Mesothelial cell of epicardium (in vitro differentiated cells): ENCODE measurements at places on chromosomes 16 and 17. TPM values are rescaled to one million over a fixed set of nuclear protein-coding genes. Genes with fewer than 3 reads are reported as not detected.

- no peaks in the 10 kb centered on the region for H3K4me1 ChIP-seq
- no peak overlapping the region for H3K27ac ChIP-seq
- no peak for DNase-seq
- H3K4me3 ChIP-seq, result no peak overlapping the region
- no peaks in the 10 kb centered on the region for H3K27me3 ChIP-seq
Measured at GRCh38 chr17:32689348-32689747, 187.6 kb downstream of the MYO1D start.

DNA sequence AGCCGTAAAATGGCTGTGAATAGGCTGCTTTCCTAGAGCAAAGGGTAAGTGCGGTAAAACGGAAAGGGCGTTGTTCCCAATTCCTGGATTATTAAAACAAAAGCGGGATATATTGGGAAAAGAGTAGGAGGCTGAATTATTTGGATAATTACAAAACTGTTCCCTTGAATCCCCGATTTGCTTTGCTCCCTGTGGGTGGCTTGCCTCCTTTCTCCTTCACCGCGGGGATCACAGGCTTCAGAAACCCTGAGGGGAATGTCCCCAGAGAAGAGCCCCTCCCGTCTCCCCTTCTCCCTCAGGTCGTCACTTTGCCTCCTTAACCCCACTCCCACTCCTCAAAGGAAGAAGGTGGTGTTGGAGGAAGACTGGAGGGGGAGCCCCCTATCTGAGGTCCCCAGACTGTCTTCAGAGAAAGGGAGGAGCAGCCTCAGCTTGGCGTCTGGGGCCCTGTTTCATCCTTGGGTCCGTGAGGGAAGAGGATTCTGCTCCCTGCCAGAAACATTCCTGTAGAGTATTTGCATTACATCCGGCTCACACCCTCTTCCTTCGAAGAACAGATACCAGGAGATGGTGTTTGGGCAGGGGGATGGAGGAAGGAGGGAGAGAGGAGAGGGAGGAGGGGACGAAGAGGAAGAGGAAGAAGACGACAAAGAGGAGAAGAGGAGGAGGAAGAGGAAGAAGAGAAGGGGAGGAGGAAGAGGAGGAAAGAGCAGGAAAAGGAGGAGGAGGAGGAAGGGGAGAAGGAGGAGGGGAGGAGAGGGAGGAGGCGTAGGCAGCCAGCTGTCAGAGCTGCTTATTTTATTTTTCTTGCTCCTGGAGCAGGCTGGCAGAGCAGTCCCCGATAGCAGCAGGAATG, 31.8 kb downstream of the MRM1 start:
- DNase-seq, result no peak
- H3K4me3 ChIP-seq, result peak overlapping the region; percentile 22

DNA sequence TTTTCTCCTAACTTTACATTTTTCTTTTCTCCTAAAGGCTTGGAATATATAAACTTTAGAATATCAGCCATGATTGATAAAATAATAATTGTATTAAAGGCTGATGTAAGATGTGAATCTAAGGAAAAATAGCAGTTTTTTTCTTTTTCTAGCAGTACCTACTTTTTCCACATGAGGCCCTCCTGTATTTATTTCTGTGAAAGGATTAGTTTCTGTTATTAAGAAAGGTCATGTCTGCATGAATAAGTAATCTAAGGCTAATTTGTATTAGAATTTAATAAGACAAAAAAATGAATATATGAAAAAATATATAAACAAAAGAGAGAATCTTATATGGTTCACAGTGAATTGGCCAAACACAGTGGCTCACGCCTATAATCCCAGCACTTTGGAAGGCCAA, 85.3 kb downstream of the STXBP4 start:
- no peak for DNase-seq
- peaks cover 10% of the 10 kb centered on the region for H3K36me3 ChIP-seq
- H3K4me3 ChIP-seq, result no peak overlapping the region

DNA sequence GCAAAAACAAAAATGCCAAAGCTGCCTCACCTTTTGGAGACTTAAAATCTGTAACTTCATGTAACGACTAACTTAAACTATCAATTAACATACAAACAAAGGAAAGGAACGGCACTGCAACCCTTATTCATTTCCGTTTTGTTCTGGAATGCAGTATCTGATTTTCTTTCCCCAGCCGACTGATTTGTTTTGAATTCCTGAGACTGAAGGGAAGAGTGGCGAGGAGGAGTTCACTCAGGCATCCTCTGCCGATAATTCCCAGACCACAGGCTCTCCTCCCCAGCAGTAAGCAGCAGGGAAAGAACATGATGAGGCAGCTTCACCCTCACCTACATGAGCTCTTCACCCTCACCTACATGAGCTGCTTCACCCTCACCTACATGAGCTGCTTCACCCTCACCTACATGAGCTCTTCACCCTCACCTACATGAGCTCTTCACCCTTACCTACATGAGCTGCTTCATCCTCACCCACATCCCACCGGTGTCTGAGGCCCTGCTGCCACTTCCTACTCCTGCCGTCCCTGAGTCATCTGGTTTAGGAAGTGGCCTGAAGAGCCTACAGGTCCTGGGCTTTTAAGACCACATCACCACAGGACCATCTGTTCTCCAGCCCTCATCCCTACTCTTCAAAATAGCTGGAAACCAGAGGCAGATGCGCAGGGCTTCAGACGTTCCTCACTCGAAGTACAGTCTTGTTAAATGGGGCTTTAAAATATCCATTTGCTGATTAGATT, 168.0 kb upstream of the RPH3AL start:
- DNase-seq, result no peak
- H3K27me3 ChIP-seq, result no peaks in the 10 kb centered on the region
- H3K4me1 ChIP-seq, result peaks cover 20% of the 10 kb centered on the region

DNA sequence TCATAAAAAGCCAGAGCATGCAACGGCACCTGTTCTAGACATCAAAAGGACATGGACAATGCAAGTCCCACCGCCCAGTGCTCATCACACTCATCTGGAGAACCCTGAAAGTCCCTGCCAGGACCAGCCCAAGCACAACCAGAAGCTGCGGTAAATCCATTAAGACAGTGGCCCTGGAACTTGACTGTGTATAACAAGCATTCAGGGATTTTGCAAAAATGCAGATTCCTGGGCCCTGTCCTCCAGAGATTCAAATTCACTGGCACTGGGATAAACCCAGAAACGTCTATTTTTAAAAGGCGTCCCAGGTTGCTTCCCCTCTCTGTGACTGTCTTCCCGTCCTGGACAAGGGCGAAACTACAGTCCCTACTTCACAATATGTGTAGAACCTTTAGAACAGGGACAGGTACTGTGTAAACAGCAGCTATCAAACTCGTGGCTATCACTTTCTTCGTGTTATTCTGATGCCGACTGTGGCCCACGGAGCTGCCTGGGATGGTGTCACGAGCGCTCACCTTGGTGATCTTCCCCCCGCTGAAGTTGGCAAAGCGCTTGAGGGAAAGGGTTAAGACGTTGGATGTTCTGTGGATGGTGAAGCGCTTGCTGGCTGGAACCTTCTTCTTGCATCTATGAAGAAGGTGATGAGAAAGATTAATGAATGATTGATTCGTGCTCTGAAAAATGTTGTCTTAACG, 22.3 kb downstream of the USP36 start:
- H3K27me3 ChIP-seq, result no peaks in the 10 kb centered on the region
- no peak overlapping the region for H3K4me3 ChIP-seq
- DNase-seq, result no peak
- no peak overlapping the region for H3K27ac ChIP-seq
- no peaks in the 10 kb centered on the region for H3K4me1 ChIP-seq
- H3K36me3 ChIP-seq, result peaks cover 47% of the 10 kb centered on the region

DNA sequence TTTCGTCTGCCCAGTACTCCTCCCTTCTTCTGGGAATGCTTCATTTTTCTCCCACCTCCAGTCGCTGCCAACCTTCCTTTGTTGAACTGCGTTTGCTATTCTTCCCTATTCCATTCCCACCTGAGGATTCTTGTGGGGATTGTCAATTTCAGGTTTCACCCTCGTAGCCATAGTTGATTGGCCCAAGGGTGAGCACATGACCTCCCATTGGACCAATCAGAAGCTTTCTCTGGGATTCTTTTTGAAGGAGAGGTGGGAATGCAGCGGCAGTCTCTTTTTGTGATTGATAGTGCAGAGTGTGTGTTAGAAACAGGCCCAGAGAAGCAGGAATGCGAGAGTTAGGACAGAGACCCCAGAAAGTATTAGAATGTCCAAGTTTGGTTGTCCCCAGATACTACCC, 49.1 kb upstream of the GPRC5B start:
- peaks cover 13% of the 10 kb centered on the region for H3K27me3 ChIP-seq
- no peak overlapping the region for H3K27ac ChIP-seq
- no peak overlapping the region for H3K4me3 ChIP-seq
- no peaks in the 10 kb centered on the region for H3K36me3 ChIP-seq

GRCh38 chr17:33375103-33375502, 82.0 kb upstream of the ASIC2 start:
- DNase-seq, result no peak
- H3K36me3 ChIP-seq, result no peaks in the 10 kb centered on the region
- H3K4me3 ChIP-seq, result no peak overlapping the region
- no peak overlapping the region for H3K27ac ChIP-seq

- peaks cover 55% of the 10 kb centered on the region for H3K4me1 ChIP-seq
- no peak overlapping the region for H3K4me3 ChIP-seq
- no peaks in the 10 kb centered on the region for H3K27me3 ChIP-seq
- H3K27ac ChIP-seq, result peak overlapping the region; percentile 83
- H3K36me3 ChIP-seq, result peaks cover 3% of the 10 kb centered on the region
Measured at GRCh38 chr17:73338566-73339197, 26.9 kb upstream of the CDC42EP4 start.

SECTM1 gene
- 5.8 to 7.0 TPM (median 7.0 TPM) in 3 replicates for total RNA-seq

NAGPA gene
- total RNA-seq, result 12.6 to 16.9 TPM (median 15.6 TPM) in 3 replicates

ELOB gene
- total RNA-seq, result 192 to 200 TPM (median 195 TPM) in 3 replicates

DNA sequence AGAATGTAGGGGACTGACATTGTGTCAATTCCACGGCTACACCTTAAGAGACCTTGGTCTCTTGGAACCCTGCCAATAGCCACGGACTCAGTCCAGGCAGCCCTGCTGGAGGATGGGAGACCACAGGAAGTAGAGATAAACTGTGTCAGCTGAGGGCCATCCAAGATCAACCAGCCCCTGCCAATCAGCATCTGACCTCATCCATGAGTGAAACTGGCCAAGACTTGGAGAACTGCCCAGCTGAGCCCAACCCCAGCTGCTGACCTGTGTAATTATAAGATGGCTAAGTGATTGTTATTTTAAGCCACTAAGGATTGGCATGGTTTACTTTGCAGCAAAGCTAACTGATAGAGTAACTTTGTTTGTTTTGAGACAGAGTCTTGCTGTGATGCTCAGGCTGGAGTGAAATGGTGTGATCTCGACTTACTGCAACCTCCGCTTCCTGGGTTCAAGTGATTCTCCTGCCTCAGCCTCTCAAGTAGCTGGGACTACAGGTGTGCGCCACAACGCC, 13.3 kb upstream of the YWHAE start:
- H3K27me3 ChIP-seq, result no peaks in the 10 kb centered on the region
- H3K4me3 ChIP-seq, result no peak overlapping the region
- no peak overlapping the region for H3K27ac ChIP-seq
- H3K36me3 ChIP-seq, result peaks cover 3% of the 10 kb centered on the region
- no peaks in the 10 kb centered on the region for H3K4me1 ChIP-seq

- H3K36me3 ChIP-seq, result no peaks in the 10 kb centered on the region
- H3K4me1 ChIP-seq, result peaks cover 70% of the 10 kb centered on the region
- no peak for DNase-seq
- H3K4me3 ChIP-seq, result no peak overlapping the region
Measured at GRCh38 chr17:57943140-57943539, 12.1 kb downstream of the CUEDC1 start.
